ENCODE measurements at places on chromosomes 6 and 20.

GRCh38 chr6:116210750-116211425 lies 43.0 kb downstream of the TSPYL4 start:
- no peak for DNase-seq

DNA sequence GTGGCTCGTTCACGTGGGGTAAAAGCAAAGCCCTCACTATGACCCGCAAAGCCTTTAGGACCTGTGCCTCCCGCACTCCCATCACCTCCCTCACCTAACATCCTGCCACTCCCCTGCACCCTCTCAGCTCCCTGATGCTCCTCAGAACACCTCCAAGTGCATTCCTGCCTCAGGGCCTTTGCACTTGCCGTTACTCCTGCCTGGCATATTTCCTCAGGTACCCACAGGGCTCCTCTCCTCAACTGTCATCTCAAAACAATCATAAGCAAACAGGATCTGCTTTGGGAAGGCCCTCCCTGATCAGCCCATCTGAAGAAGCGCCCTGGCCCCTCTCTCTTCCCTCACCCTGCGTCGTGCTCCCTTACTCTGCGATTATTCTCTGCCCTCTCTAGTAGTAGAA lies 49.1 kb downstream of the FGD2 start:
- no peak for DNase-seq

DNA sequence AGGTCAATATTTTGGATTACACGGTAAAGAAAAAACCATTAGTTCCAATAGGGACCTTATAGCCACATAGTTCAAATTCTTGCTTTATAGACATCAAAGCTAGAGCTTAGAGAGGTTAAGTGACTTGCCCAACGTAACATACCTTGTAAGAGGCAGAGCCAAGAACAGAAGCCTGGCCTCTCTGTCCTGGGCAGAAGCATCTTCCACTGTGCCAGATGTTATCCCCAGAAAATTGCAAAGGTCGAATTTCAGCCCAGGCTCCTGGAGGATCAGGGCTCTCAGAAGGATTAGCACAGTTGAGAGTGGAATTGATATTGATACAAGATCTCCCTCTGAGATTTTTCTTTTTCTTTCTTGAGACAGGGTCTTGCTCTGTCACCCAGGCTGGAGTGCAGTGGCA lies 6.1 kb downstream of the SMIM28 start:
- DNase-seq, result no peak

DNA sequence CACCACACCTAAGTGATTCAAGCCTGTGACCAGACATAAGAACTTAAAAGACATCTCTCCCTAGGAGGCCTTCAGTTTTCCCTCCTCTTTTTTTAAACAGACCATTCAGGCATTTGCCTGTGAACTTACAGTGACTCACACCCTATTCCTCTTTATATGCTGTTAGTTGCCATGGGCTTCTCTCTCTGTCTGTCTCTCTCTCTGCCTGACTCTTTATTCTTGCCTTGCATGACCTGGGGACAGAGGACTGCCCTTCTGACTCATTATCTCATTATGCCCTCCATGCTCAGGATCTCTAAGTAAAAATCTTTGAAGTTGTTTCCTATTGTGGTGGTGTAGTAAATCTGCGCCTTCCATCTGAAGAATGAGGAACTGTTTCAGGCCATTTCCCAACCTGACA lies 442.2 kb upstream of the MAN1A1 start:
- no peak for DNase-seq

DNA sequence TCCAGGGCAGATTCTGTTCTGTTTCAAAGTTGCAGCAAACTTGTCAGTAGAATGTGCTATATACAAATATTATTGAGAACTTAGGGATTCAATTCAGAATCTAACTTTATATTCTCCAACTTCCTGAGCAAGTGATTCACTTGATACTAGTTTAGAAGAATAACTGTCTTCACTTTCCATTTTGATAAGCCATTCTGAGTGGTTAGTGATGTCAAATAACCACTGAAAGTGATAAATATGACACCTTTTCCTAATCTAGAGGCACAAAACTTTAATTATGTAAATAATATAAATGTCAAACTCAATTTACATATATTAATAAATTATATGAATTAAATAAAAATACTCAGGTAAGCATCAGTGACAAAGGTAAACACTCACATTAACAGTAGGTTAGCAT lies 20.5 kb upstream of the SIM1 start:
- no peak for DNase-seq
